ENCODE measurements at places on chromosomes 2 and 18.

DNA sequence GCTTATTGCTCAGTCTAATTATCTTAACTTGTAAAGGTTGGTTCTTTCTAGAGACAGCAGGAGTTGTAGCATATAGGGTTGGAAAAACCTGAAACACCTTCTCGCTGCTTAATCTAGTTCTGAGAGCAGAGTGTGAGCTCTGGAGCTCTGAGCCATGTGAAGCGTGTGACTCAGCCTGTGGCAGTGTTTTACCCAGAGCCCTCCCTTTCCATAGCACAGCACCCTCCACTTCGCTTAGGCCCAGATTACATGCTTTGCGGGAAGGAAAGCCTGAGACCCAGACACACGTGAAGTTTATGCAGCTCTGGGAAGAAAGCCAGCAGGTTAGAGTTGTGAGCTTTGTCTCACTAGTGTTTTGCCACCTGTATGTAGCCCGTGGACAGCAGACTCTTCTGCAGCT lies 74.5 kb downstream of the INPP4A start:
- no peak for DNase-seq

DNA sequence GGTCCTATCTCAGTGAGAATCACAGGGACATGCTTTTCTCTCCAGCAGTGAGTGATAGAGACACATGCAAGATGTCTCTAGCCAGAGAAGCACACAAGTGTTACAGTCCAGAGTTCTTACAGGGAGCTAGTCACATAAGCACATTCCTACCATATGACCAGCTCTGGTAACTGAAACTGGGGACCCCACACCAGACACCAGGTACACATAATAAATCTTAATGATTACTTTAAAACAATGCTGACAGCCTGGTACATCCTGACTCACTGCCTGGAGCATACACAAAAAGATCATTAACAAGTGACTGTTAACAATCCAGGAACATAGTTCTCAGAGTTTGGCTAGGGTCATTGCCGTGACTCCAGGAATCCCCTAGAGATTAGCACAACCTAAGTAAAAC lies 53.6 kb downstream of the GALNT1 start:
- no peak for DNase-seq

GRCh38 chr18:41378598-41378997 lies 576.4 kb upstream of the PIK3C3 start:
- no peak for DNase-seq

- DNase-seq: no peak
Measured at GRCh38 chr2:127770973-127771735, 39.8 kb downstream of the WDR33 start.

DNA sequence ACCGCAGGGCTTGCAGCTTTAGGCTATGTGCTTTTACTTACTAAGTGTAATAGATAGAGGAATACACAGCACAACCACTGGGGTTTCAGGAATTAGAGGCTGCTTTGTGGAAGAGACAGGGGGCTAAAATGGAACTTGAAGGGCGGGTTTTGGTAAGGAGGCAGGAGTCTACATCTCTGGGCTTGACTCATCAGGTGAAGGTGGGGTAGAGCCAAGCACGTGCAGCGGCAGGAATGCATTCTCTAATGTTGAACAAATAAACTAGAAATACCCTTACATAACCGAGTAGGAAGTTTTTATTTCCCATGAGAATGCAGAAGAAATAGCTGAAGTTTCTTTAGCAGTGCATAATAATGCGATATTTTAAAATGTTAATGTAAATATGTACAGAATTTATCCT lies 673.8 kb upstream of the SALL3 start:
- no peak for DNase-seq
